ENCODE measurements at places on chromosomes 1 and 21.

DNA sequence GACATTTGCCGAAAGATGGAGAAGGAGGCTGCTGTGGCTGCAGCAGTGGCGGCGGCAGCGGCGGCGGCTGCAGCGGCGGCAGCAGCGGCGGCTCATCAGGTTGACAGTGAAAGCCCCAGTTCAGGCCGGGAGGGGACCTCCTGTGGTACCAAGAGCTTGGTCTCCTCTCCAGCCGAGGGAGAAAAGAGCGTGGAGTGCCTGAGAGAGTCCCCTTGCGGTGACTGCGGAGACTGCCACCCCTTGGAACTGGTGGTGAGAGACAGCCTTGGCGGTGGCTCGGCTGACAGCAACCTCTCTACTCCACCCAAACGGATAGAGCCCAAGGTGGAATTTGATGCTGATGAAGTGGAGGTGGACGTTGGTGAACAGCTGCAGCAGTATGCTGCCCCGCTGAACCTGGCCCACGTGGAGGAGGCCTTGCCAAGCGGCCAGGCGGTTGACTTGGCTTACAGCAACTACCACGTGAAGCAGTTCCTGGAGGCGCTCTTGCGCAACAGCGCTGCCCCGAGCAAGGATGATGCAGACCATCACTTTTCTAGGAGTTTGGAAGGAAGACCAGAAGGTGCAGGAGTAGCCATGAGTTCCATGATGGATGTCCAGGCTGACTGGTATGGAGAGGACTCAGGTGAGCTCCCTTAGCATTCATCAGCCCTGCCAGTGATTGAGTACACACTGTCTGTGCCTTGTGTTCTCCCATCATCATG, 6.3 kb downstream of the ZBTB8B start:
- peak; percentile 84 for DNase-seq

DNA sequence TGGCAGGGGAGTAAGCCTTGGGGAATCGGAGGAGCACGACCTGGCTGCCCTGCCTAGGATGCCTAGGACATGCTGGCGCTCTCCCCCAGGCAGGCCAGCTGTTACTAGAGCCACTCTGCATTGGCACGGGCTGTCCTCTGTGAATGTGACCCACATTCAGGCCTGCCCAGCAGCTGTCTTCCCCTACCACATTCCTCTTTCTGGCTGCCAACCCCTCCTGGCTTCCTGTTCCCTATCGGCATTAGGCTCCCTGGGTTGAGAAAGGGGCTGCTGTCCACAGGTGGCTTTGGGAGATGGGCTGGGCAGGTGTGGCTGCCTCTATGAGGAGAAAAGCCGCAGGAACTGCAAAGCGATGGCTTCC, 2.3 kb upstream of the NFASC start:
- peak; percentile 57 for DNase-seq

DNA sequence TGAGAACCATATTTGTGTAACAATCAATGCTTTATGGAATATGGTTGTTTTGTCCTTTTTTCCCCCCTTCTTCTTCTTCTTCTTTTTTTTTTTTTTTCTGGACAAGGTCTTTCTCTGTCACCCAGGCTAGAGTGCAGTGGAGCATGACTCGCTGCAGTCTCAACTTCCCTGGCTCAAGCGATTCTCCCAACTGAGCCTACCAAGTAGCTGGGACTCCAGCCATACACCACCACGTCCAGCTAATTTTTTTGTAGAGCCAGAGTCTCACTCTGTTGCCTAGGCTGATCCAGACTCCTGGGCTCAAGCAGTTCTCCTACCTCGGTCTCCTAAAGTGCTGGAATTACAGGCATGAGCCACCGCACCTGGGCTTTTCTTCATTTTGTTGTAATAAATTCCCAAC, 86.7 kb downstream of the FMN2 start:
- DNase-seq, result no peak

GRCh38 chr1:203656796-203657747, 30.4 kb downstream of the ATP2B4 start:
- DNase-seq, result no peak

Measured in H7 (cell line).